ENCODE measurements at places on chromosomes 1 and 21.

DNA sequence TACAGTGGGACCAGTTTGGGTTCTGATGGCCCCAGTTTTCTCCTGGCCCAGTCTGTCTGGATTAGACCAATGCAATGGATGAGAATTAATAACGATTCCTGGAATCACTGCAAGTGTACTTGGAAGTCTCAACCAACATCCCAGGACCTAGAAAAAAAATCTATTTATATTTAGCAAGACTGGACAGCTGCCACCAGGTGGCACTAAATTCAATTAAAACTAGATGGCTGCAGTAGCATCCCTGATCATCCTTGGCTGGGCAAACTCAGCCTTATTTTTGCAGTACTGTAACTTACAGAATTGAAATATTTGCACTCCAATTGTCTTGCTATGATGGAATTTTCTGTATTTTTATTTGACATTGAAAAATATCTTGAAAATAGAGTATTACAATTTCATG, 165.7 kb downstream of the NCAM2 start:
- no peak for DNase-seq

DNA sequence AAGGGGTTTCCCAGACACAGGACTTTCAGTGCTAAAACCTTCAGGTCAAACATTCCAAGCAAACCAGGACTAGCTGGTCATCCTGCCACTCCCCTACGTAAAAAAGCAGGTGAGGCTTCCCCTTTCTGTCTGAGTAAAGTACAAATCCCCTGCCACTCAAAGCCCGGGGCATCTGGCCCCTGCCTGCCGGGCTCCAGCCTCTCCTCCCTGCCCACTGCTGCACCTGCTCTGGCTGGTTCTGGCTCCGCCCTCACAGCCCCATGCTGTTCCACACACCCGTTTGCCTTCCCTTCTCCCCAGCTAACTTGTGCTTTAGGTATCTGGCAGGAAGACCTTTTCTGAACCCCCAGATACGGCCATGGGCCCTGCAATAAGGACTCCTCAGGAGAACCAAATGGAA, 23.3 kb upstream of the S100A7 start:
- no peak for DNase-seq

- no peak for DNase-seq
Measured at GRCh38 chr1:39646232-39647081, 7.0 kb upstream of the HEYL start.

DNA sequence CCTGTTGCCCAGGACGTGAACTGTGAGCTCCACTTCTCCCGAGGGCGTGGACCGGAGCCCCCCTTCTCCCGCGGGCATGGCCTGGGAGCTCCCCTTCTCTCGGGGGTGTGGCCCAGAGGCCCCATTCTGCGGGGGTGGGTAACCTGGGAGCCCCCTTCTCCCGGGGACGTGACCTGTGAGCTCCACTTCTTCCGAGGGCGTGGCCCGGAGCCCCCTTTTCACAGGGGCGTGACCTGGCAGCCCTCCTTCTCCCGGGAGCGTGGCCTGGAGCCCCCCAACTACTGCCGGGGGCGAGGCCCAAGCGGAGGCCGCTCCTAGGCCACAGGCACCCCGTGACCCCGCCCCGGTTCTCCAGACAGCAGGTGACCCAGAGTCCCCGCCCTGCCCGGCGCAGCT, 320 bp downstream of the C1orf174 start:
- no peak for DNase-seq

DNA sequence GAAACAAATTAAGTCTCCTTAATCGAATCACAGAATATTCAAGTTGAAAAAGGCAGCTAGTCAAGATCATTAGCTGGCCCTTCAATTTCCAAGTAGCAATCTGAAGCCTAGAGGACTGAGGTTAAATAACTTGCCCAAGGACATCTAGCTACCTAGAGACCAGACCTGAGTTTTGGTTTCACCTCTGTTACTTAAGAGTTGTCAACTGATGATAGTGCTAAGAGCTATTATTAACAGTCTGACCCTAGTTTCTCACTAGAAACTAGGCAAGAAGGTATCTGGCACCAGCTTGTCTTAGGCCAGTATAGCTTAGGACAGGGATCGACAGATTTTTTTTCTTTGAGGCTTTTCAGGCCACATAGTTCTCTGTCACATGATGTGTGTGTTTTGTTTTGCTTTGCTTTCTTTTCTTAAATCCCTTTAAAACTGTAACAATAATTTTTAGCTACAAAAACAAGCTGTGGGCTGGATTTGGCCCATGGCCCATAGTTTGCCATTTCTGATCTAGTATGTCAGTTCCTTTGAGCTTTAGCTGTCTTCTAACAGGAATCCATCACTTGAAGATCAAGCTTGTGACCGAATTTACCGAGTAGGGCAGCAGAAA, 23.2 kb downstream of the TRIM45 start:
- DNase-seq, result no peak

DNA sequence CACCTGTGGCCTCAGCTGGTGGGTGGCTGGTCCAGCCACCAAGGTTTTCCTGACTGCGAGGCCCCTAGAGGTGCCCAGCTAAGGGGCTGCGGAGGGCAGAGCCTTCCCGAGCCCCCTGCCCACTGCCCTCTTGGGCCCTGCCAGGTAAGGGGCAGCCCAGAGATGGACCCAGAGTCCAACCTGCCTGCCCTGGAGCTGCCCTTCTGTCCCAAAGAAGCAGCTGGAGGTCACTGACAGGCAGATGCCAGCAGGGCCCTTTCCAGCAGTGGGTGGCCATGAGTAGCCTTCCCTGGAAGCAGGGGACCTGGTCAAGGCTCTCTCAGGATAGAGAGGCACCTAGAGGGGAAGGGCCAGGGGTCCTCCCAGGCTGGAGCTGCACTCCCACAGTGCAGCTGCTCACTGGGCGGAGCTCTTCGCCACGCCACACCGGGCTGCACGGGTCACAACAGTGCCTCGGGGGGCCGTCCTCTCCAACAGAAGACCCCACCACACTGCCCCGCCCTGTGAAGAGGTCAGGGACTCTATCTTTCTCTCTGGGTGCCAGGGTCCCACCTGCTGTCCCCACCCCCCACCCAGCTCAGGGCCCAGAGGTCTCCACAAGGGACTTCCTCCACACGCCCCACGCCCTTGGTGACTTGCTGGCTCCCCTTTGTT, 10.9 kb upstream of the GNB1 start:
- no peak for DNase-seq

- no peak for DNase-seq
Measured at GRCh38 chr1:96808191-96808590, 86.6 kb downstream of the PTBP2 start.

DNA sequence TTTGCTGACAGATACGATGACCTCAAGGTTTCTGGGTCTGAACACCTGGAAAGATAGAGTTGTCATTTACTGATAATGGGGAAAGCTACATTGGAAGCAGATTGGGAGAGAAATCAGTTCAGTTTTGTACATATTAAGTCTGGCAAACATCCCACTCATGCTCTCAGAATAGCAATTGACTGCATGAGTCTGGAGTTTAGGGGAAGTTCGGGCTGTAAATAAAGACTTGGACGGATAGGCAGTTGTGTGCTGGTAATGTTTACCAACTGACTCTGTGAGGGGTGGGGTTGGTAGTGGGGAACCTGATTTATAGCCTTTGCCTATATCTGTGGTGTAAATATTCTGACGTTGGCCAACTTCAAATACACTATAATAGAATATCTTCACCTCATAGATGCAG, 4.0 kb downstream of the H6PD start:
- no peak for DNase-seq

DNA sequence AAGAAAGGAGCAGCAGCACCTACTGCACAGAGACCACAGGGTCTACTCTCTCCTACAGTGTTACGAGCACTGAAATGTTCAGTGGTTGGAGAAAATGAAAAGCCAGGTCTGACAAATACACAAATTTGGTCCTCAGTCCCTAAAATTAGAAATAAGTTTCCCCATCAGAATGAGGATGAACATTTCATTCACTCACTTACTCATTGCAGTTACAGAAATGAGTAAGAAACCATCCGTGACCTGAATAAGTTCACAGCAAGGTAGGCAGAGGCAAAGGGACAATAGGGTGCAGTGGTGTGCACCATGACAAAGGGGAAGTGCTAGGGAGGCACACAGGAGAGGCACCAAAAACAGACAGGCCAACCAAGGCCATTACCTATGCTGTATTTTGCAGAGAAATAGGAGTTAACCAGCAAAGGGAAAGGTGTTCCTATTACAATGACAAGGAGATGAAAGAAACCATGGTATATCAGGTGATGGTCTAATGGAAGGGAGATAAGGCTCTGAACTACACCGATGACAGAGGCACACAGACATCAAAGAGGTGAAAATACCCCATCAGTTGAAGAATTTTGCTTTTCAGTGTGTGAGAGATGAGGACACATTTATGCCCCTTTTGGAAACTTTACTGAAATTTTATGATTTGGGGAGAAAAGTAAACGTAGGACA, 29.4 kb downstream of the VAV3 start:
- DNase-seq, result peak; percentile 26

GRCh38 chr1:88221411-88221810, 462.7 kb upstream of the PKN2 start:
- no peak for DNase-seq

DNA sequence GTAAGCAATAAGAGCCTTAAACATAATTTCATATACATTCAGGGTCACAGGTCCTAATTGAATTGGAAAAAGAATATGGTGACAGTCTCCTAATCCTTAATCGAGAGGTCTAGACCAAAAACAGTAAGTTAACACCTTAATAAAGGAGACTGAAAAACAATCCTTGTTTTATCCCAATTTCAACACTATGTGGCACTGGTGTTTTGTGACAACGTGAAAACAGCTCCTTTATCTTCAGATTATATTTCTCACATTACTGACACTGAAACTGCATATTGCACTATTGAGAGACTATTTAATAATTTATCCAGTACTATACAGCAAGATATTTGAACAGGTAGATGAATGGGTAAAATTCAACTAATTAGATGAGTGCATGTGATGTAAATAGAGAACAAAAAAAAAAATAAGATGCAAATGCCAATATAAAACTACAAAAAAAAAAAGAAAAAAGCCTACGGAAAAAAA, 34.1 kb downstream of the TP53BP2 start:
- no peak for DNase-seq

- no peak for DNase-seq
Measured at GRCh38 chr1:187848321-187848720, 1019.6 kb downstream of the PLA2G4A start.

- DNase-seq, result no peak
Measured at GRCh38 chr1:91891454-91891853, 5.5 kb upstream of the TGFBR3 start.

DNA sequence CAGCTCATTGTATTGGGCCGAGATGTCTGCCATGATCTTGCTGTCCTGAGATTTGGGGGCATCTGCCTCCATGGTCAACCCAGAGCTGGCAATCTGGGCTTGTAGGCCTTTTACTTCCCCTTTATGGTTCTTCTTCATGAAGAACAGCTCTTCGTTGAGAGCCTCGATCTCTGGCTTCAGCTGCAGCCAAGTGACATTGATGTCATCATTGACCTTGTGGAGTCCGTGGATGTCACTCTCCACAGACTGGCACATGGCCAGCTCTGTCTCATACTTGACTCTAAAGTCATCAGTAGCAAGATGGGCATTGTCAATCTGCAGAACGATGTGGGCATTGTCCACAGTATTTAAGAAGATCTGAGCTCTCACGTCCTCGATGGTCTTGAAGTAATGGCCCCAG, 29.2 kb downstream of the RAP1A start:
- no peak for DNase-seq

GRCh38 chr1:173134800-173135199, 72.3 kb downstream of the TNFSF4 start:
- no peak for DNase-seq

GRCh38 chr21:31730712-31731055, 1.2 kb downstream of the SCAF4 start:
- no peak for DNase-seq

DNA sequence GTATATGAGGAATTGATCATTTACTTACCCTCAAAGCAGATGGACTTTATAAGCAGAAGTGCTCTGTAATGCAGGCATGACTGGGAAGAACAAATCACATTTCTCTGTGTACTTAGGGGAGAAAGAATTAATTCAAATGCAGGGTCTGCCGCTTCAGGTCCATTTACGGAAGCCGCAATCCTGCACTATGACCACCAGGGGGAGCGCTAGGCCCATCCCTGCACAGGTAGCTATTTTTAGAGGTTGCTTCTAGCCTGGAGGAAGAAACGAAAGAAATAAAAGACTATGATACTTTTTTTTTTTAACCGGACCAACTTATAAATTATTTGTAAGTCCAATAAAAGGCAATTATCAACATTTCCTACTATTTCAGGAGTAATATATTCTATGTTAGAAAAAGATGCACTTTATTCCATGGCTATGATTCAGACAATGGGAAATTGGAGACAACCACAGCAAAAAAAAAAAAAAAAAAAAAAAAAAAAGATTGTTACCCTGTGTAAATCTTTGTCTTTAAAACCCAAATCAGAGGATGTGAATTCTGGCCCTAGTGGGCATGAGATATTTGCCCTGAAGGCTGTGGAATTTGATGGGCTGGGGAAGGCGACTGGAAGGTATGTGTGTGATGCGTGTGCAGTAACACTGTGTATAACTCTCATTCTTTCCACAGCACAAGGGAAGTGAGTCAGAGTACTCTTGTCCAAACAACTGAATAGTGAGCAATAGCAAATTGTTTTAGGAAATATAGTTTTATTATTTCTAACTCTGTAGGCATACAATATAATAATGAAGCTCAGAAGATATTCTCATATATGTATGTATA, 12.9 kb upstream of the FYB2 start:
- DNase-seq, result peak; percentile 52

DNA sequence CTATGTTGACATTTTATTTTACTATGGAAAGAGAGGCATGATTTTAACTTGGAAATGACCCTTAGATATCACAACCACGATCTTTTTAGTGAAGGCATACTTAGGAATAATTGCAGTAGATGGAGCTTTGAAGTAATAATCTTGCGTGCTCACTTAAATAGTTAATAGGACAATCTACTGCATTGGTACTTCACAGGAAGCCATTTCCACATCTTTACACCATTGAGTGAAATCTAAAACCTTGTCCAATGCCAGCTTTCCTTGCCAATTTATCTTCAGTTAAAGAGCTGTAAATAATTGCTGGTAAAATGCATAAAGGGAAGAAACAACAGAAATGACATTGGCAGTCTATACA, 586.3 kb downstream of the ADGRL2 start:
- DNase-seq, result no peak

DNA sequence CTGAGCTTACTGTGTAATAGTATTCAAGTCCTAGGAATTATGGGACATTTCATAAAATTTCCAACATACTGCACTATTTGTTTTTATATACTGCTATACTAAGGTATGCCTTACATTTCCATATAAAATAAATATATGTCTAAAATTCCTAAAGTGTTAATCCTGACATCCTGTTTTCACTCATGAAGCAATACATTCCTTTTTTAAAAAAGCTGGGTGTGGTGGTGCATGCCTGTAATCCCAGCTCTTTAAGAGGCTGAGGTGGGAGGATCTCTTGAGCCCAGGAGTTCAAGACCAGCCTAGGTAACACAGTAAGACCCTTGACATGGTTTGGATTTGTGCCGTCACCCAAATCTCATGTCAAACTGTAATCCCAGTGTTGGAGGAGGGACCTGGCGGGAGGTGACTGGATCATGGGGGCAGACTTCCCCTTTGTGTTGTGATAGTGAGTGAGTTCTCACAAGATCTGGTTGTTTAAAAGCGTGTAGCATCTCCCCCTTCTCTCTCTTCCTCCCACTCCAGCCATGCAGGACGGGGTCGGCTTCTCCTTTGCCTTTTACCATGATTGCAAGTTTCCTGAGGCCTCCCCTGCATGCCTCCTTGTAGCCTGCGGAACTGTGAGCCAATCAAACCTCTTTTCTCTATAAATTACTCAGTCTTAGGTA, 5.8 kb downstream of the CDC42BPA start:
- no peak for DNase-seq

- no peak for DNase-seq
Measured at GRCh38 chr1:157135646-157136045, 2.5 kb downstream of the ETV3 start.

GRCh38 chr1:186443638-186444037, 17.3 kb downstream of the PDC start:
- DNase-seq, result no peak

Data from CD4-positive, alpha-beta T cell treated with Interferon gamma for 1 hour (primary cell).